Activated CD8-positive, alpha-beta memory T cell treated with anti-CD3 and anti-CD28 coated beads for 4 hours (primary cell): ENCODE measurements at places on chromosomes 2 and 18.

GRCh38 chr2:54872780-54873179 is 149.3 kb downstream of the EML6 start:
- no peak for DNase-seq

GRCh38 chr2:24204505-24204904 is 29.7 kb downstream of the FAM228A start:
- DNase-seq, result no peak

- DNase-seq, result no peak
Measured at GRCh38 chr2:24434541-24434940, 56.5 kb upstream of the NCOA1 start.

DNA sequence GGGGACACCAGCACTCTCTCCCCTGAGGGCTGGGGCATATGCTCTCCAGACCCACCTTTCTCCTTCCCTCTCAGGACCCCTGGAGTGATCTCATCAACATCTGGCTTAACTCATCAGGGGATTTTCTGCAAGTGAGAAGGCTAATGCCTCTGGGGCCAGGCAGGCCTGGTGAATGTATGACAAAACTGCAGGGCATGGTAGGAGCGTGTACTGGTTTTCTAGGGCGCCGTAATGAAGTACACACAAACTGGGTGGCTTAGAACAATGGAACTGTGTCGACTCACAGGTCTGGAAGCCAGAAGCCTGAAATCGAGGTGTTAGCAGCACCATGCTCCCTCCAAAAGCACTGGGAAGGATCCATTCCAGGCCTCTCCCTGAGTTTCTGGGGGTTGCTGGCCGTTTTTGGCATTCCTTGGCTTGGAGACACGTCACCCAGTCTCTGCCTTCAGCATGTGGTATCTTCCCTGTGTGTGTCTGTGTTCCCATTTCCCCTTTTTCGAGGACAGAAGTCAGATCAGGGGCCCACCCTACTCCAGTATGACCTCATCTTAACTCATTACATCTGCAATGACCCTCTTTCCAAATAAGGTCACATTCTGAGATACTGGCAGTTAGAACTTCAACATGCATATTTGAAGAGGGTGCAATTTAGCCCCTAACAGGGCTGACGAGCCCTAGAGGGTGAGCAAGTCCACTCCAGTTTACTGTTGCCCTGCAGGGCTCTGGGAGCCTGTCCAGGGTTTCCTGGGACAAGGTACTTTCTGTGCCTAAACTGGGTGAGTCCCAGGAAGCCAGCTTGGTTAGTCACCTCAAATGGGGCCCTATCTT is 45.5 kb upstream of the CAB39 start:
- no peak for DNase-seq

DNA sequence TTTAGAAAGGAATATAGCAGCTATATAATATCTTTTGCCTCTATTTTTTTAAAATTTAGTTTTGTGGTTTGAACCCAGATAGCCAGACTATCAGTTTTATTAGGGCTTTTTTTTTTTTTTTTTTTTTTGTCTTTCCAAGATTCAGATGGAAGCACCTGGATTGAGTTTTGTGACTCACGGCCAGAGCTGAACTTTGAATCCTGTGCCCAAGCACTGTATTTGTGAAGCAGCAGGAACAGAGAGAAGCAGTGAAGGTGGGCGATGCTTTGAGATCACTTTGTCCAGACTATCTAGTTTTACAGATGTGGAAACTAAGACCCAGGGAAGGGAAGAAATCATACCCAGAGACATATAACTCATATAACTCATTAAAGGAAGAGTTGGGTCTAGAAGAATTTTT is 33.9 kb downstream of the RPL37A start:
- no peak for DNase-seq

GRCh38 chr18:8750954-8751415 is 45.6 kb downstream of the MTCL1 start:
- no peak for DNase-seq

DNA sequence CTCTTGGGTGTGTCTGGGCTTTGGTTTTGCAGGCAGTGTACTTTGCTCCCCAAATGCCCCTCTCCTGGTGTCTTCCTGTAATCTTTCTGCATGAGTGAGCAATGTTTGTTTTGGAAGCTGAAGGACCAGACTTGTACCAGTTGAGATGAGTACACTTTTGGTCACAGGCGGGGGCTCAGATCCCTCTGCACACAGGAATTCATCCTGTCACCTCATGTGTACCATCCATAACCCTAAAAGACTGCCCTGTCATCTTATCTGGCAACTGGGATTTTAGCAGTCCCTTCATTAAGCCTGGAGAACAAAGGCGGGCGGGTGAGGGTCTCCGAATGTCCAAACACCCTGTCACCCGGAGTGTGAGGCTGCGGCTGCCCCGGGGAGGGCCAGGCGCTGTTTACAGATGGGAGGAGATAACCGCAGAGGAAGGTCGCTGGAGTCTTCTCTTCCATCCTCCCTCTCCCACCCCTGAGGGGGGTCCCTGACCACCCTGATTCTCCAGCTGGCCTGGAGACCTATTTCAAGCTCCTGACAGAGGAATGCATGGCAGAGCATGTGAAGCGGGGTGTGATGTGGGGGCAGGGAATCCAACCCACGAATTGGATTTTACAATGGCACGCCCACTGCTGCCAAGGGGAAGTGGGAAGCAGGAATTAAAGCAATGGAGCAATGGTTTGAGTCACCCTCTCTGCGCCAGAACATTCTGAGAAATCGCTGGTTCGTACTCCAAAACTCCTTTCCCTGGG is 158.2 kb upstream of the MYCN start:
- no peak for DNase-seq

GRCh38 chr18:13302457-13303225 is 84.1 kb downstream of the LDLRAD4 start:
- no peak for DNase-seq

- no peak for DNase-seq
Measured at GRCh38 chr2:240965296-240965904, 33.0 kb upstream of the SNED1 start.

GRCh38 chr2:144708626-144709025 is 188.7 kb upstream of the ZEB2 start:
- no peak for DNase-seq

GRCh38 chr2:37920570-37920969 is 4.5 kb upstream of the RMDN2 start:
- no peak for DNase-seq

GRCh38 chr18:70421471-70422390 is 132.9 kb downstream of the SOCS6 start:
- no peak for DNase-seq

- no peak for DNase-seq
Measured at GRCh38 chr2:124180635-124181034, 155.5 kb downstream of the CNTNAP5 start.

DNA sequence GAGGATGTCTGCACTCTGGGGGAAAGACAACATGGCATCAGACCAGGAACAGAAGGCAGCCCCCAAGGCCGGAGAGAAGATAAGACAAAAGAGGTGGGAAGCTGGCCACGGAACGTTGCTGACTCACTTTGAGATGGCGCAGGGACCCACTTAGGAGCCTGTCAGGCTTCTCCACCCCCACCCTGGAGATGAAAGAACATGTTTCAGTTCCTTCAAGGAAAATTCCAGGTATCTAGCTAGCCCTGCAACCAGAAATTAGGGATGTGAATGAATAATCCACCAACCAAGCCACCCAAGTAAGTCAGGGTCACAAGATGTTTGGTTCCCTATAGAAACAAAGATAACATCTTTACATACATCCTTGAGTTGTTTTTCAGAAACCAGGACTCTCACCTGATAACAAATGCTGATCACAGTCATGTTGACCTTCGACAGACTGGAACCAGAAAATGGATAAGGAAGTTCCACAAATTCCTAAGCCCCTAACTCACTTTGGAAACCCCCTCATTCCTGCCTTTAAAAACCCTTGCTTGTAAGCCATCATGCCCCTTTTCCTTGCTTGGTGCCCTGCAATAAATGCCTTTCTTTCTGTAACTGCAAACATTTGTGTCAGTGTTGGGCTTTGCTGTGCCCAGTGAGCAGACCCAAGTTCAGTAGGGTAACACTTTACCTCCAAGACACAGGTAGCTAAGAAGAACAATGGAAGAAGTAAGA is 31.9 kb downstream of the PSTPIP2 start:
- DNase-seq, result no peak

DNA sequence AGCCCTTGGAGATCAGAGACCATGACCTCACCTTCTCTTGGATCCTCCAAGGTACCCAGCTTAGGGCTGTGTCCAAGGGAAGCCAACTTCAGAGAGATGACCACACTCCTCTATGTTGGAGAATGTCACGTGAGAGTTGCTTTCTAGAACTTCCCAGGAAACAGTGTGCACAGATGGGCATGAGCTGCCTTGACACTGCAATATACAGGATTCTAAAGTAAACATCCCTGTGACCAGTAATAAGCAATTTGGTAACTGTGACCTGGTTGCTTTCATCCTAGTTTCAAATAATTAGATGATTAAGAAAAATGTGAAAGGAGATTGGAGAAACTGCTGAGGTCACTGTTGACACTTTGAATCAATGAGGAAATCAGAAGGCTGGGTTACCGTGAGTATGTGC is 181.1 kb upstream of the EPAS1 start:
- DNase-seq, result no peak

DNA sequence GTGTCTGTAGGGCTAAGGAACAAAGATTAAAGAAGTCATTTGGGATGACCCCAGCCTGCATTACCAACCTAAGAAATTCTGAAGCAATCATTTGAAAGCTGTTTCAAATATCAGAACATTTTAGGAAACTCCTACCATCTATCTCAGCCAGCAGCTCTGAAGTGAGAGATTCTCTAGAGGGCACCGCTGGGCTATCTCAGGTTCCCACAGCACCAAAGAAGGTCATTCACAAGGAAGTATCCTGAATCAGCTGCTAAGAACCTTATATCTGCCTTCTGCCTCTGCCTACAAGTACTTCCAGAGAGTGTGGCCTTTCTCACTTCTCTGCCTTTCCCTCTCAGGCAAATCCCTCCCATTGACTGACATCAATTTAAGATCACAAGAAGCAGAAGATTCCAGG is 13.4 kb upstream of the EVA1A start:
- no peak for DNase-seq

- DNase-seq, result no peak
Measured at GRCh38 chr18:36757081-36757480, 71.7 kb downstream of the TPGS2 start.

DNA sequence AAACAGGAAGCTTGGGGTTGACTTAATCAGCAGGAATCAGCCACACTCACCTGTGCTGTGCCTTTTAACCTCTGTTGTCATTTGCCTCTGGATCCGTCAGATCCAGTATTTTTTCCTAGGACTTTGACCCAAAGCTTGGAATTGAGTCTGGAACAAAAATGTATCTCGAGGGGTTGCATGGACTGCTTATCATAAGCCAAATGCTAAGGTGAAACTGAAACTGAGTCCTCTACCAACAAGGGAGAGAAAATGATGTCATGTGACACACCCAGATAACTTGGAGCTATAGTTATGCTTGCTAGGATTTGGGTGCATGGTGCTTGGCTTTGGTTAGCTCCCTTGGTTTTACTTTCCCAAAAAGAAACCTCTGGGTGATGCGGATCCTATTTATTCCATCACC is 2158.6 kb upstream of the PIK3C3 start:
- DNase-seq, result no peak

- no peak for DNase-seq
Measured at GRCh38 chr2:53455094-53455493, 312.5 kb upstream of the CHAC2 start.

GRCh38 chr2:29014811-29015421 is 33.8 kb downstream of the TOGARAM2 start:
- DNase-seq, result peak; percentile 56

DNA sequence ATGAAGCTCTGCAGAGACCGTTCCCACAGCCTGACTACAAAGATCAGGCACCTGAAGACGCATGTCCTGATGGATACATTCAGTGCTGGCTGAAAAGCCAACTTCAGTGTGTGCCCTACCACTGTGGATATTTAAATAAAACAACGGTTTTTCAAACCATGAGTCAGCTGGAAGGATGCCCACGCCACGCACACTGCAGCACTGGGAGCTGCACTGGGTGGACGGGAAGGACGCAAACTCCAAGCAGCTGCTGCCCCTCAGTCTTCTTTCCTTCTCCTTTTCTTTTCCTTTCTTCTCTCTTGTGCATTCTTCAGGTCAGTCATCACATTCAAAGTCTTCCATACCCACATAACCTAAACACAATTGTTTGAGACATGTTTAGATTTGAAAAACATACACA is 7.9 kb downstream of the TMEM18 start:
- DNase-seq, result no peak

- DNase-seq, result no peak
Measured at GRCh38 chr18:79548621-79548985, 131.0 kb upstream of the CTDP1 start.

DNA sequence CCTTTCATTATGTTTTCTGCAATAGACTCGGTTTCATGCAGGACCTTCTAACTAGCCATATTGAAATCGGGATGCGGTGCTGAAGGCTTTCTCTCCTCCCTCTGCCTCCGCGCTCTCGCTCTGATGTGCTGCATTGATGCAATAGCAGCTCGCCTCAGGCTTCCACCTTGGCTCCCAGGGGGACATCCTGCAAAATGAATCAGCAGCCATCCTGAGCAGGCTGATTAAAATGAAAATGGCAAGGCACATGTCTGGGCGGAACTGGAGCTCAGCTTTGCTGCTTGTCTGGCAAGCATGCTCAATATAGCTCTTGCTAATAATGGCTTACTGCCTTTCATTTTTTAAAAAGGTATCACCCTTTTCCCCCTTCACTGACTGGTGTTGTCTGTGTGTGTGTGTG is 806 bp upstream of the MYT1L start:
- DNase-seq, result no peak

DNA sequence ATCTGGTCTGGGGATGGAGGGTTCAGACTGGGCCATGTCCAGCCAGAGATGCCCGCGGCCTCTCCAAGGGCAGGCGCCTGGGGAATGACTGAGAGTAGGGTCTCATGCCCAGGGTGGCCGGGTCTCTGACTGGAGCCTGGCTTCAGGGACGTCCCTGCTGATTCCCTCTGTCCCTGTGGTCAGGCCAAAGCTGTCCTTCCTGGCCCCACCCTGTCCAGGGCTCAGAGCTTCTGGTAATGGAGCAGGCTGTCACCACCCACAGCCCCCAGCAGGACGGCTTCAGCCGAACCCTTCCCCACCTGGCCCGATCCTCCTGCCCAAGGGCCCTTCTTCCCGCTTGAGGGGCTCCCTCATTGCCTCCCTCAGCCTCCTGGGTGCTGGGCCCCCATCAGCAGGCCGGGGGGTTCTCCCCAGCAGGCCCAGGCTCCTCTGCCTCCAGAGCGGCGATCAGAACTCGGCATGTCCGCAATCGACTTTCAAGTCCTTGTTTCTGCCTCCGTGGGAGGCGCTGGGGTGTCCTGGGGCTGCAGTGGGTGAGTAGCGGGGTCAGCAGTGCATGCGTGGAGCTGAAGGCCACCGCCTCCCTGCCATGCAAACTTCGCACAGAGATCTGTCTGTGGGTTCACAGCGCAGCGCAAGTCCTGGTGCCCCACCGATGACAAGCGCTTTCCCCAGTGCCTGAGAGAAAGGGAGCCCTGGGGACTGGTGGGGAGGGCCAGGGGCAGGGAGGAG is 18.3 kb downstream of the RAMP1 start:
- DNase-seq, result no peak

- DNase-seq, result no peak
Measured at GRCh38 chr2:39123436-39123999, 2.7 kb upstream of the SOS1 start.

- no peak for DNase-seq
Measured at GRCh38 chr2:191018643-191019119, 4.7 kb upstream of the STAT1 start.

GRCh38 chr2:27779417-27780055 is 8.0 kb downstream of the MRPL33 start:
- DNase-seq, result no peak

- DNase-seq, result no peak
Measured at GRCh38 chr2:237459741-237460174, 27.3 kb upstream of the MLPH start.

- no peak for DNase-seq
Measured at GRCh38 chr2:238694136-238694755, 153.6 kb upstream of the TWIST2 start.
